ENCODE measurements at places on chromosomes 5 and 9.

DNA sequence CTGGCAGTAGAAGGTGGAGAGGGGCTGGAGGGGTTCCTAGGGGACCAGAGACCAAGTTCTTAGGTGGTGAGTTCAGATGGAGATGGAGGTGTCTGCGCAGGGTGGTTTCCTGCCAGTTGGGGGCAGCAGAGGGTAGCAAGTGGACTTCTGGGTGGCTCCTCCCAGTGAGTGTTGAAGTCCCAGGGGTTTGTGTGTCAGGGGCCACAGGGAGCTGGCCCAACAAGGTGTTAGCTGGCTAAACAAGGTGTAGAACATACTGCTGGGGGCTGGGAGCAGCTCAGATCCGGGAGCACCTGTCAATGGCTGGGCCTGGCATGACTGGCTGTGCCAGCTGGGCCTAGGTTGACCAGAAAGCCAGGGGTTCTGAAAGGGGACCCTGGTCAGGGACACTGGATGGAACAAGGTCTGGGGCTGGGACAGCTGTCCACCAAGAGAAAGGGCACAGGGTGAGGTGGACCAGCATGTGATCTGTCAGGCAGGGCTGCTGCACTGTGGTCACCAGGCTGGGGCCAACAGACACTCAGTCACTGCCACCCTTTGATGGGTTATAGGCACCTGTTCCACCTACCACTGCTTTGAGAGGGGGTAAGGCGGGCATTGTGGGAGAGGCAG is 35.6 kb downstream of the DAB2IP start:
- peak; percentile 69 for DNase-seq

GRCh38 chr9:110334183-110334582 is 3.5 kb downstream of the TXNDC8 start:
- DNase-seq = no peak

DNA sequence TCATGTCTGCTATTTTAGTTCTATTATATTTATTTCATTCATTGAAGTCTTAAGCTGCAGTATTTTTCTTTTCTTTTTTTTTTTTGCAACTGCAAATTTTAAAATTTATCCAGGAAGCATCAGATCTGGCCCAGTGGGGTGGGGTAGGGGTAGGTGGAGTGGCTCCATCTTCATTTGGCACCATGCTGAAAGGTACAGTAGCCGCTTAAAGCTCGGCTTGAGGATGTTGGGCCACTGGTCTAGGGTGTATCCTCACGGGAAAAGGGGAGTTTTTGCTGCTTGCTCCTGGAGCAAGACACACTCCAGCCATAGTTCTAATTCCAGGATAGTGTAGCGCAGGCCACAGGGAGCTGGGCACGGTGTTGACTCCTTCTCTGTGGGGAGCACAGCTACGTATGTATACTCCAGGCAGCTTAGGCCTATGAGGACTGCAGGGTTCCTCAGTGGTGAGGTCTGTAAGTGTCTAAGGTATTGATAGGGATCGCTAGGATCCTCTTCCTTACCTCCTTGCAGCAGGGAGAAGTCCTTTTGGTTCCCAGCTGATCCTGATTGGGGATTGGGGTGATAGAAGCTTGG is 22.7 kb downstream of the RCL1 start:
- DNase-seq = no peak

GRCh38 chr5:53035868-53036381 is 46.8 kb downstream of the ITGA2 start:
- DNase-seq = no peak

- DNase-seq = no peak
Observed at GRCh38 chr9:4116071-4116581, 183.7 kb downstream of the GLIS3 start.

DNA sequence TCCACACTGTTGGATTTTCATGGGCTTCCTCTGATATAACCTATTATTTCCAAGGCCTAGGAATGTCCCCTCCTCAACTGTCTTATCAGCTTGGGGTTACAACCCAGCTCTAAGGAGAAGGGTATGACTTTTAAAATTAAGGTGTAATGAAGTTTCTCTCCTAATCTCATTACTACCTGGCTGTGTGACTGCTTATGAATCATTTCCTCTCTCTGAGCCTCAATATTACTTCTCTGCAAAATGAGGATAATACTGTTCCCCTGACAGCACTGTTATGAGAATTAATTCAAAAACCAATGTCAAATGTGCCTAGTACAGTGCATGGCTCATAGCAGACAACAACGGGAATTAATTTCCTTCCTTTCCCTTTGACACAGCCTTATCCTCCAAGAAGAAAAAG is 118.9 kb downstream of the NR6A1 start:
- DNase-seq = no peak

GRCh38 chr5:126469536-126470316 is 46.5 kb downstream of the GRAMD2B start:
- no peak for DNase-seq

DNA sequence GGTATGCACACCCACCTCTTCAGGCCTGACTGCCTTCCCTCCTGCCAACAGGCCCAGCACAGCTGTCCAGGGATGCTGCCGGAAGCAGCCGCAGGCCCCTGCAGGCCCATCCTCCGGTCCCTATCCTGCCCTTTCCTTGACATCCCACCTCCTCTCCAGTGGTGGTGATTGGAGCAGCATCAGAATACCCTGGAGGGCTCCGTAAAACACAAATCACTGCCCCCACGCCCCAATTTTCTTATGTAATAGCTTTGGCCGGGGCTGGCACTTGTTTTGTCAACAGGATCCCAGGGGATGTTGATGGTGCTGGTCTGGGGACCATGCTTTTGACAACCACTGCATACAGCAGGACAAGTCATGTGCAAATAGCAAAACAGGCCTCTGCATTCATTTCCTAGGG is 274.5 kb downstream of the GADD45G start:
- DNase-seq = no peak

- no peak for DNase-seq
Observed at GRCh38 chr9:129624947-129625346, 1.0 kb upstream of the NTMT1 start.

DNA sequence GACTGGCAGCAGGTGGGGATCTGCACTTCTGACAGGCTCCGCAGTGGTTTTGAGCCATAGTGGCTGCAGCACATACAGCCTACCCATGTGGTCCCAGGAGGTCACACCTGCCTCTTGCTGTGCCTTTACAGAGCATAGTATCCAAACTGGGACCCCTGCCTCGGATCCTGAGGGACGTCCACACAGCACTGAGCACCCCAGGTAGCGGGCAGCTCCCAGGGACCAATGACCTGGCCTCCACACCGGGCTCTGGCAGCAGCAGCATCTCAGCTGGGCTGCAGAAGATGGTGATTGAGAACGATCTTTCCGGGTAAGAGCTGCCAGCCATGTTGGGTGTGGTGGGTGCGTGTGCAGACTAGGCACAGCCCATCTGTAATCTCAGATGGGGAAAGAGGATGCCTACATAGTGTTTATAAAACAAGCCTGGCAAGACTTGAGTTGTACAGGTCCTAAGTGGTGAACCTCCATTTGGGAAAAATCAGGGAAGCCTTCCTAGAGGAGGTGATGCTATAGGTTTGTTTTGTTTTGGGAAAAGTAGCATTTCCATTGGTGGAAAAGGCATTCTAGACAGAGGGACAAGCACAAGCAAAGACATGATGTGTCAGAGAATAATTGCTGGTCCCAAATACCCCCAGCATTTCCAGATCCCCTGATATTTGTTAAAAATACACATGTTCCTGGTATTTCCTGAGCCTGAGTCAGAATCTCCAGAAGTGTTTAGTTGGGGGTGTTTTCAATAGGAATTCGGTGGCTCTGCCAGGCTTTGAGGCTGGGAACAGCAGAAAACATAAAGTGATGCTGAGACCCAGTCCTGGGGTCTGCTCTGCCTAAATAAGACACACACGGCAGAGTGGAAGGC is 119.2 kb downstream of the DAB2IP start:
- no peak for DNase-seq

- DNase-seq = no peak
Observed at GRCh38 chr9:124290743-124291554, 33.2 kb downstream of the NEK6 start.

- DNase-seq = no peak
Observed at GRCh38 chr5:11104651-11105112, 343.6 kb upstream of the DAP start.

DNA sequence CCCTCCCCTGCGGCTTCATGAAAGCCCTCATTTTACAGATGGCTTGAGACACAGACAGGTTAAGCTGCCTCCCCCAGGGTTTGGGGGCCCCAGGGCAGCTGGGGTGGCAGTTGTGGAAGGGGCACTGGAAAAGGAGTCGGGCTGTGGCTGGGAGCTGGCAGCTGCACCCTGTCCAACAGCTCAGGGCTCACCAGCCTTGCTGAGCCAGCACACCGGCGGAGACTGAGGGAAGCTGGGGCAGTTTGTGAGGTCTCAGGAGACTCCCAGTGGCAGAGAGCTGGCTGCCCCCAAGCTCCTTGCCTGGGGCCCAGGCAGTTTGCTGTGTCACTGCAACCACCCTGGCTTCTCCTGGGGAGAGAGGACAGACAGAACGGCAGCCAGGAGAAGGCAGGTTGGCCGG is 34.8 kb upstream of the RAPGEF1 start:
- DNase-seq = no peak

DNA sequence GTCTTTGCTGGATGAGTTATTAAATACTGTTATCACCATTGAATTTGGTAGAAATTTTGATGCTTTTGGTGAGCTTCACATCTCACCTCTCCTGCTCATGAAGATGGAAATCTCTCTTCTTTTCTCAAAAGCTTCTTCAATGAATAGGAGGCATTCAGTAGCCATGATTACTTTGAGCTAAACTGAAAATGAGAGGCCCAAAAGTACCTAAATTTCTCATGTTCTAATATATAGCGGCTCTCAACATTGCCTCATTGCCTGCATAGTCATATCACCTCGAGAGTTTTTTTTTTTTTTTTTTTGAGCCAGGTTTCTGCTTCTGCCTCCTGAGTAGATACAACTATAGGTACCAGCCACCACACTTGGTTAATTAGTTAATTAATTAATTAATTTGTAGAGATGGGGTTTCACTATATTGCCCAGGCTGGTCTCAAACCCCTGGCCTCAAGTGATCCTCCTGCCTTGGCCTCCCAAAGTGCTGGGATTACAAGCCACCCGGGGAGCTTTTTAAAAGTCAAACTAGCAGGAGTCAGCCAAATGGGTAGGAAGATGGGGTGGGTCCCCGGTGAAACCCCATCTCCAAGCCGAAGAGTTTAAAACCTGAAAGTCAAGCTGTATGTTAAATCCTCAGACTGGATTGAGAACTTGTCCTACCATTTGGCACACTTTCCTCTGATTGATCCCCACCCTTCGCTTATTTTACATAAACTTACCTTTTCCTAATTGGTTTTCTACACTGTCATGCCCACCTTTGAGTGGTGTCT is 169.0 kb downstream of the DOCK2 start:
- no peak for DNase-seq

- DNase-seq = no peak
Observed at GRCh38 chr9:93476924-93477323, 23.5 kb upstream of the FAM120AOS start.

DNA sequence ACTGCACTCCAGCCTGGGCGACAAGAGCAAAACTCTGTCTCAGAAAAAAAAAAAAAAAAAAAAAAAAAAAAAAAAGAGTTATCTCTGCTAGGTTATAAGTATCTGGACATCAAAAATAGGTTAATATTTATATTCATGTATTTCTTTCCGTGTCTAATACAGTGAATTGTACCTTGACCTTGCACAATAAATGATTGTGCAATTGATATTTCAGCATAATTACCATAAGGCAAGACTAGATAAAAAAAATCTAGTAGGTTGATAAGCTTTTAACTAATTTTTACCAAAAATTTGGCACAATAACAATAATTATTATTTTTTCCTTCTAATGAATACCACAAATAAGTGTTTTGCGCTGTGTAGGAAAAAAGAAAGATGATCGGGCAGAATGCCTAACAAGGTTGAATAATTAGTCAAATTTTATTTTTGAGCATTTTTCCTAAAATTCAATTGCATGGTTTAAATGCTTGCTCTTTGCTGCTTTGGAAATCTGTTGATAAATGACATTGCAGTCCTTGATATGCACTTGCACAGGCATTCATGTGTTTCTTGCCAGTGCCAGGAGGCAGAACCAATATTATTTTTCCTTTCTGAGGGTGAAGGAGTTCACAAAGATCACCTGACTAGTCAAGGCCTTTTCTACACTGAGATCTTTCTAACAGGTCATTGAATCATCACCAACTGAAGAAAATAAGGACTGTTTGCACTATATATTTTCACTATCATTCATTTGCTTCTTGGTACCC is 127.5 kb downstream of the ARRDC3 start:
- no peak for DNase-seq

GRCh38 chr5:55226027-55226933 is 835 bp downstream of the MCIDAS start:
- DNase-seq = peak; percentile 73

DNA sequence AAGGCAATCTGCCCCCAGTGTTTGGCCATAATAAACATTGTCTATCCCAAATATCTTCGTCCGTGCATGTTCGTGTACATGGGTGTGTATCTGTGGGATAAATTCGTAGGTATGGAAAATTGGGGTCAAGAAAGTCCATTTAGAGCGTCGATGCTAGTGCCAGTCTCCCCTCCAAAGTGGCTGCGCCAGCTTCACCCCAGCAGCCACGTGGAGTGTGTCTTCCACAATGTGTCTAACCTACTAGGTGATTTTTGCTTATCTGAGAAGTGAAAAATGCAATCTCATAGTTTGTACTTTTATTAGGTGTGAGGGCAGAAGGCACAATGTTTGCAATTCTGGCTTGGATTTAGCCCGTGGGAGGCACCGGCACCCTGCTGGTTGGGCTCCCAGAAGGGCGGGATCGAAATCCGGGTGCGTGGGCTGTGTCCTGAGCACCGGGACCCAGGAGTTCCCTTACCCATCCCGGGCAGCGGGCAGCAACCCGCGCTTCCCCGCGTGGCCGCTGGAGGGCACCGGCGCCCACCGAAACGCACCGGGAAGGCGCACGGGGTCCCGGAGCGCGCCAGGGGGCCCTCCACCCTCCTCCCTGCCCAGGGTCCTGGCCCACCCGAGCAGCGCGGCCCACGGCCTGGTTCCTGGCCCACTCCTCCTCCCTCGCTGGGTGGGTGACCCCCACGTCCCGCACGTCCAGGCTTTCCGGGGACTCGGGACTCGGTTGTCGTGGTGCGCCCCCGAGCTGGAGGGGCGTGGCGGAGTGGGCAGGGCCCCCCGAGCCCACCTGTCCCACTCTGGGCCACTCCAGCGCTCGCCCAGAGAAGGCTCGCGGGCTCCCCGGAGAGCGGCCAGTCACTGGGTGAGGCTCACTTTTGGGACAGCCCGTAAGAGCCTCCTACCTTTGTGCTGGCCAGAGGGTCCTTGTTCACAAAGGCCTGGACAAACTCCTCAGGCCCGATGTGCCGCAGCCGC is 55.4 kb upstream of the RNF130 start:
- peak; percentile 30 for DNase-seq
